ENCODE measurements at places on chromosomes 4 and X.

- DNase-seq = peak; percentile 57
Observed at GRCh38 chr4:5460106-5460801, 248.1 kb downstream of the EVC2 start.

GRCh38 chr4:41586675-41587225, 48.8 kb downstream of the LIMCH1 start:
- DNase-seq = no peak

GRCh38 chrX:43682726-43683125, 26.6 kb downstream of the MAOA start:
- no peak for DNase-seq

- no peak for DNase-seq
Observed at GRCh38 chr4:158914218-158914617, 145.4 kb downstream of the FNIP2 start.

DNA sequence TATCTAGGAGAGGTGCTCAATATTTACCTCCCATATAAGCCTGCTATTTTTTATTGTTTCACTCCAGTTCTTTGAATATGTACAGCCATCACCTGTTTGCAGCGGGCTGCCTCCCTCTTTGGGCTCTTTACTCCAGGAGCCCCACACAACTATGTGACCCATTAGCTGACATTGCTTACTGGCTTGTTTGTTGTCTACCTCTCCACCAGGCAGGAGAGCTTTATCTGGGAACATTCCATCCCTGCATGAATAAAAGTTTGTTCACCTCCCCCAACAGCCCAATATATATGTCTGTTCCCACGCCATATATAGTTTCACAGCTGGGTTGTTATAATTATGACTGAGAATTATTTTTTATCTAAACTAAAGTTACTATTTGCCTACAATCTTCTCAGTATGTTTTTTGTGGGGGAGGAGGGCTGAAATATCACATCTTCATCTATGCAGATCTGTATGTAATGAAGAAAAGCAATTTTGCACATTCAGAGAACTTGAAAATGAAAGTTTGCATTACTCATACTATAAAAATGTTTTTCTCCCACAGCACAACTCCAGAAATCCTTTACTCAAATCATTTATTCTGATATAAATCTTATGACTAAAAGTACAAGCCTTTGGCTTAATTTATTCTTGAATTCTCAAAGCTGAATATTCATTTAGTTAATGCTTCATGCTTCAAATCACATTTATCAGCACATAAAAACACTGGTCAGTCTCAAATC, 61.2 kb upstream of the DAPP1 start:
- DNase-seq = no peak

GRCh38 chr4:138348055-138348454, 105.9 kb upstream of the SLC7A11 start:
- DNase-seq = no peak

DNA sequence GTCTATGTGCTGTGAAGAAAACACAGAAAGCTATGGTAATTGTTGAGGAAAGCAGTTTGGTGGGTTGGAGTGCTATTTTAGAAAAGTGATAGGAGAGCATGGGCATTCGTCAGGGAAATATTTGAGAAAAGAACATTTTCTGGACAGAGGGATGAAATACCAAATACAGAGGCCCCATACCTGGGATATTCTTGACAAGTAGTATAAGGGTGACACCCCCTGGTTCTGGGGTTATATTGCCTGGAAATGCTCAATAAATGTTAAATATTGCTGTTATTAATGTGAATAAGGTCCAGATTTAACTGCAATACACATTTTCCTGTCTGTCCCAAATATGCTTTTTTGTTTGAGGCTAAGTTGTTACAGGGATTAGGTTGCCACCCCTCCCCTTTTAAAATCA, 42.9 kb downstream of the WWC2 start:
- DNase-seq = no peak

- DNase-seq = no peak
Observed at GRCh38 chr4:52645300-52645699, 13.8 kb downstream of the USP46 start.

- DNase-seq = no peak
Observed at GRCh38 chr4:16692961-16693506, 205.4 kb downstream of the LDB2 start.

- peak; percentile 80 for DNase-seq
Observed at GRCh38 chr4:152536545-152537182, 772 bp upstream of the FBXW7 start.

GRCh38 chr4:42371305-42372252, 25.7 kb upstream of the SHISA3 start:
- DNase-seq = peak; percentile 59

DNA sequence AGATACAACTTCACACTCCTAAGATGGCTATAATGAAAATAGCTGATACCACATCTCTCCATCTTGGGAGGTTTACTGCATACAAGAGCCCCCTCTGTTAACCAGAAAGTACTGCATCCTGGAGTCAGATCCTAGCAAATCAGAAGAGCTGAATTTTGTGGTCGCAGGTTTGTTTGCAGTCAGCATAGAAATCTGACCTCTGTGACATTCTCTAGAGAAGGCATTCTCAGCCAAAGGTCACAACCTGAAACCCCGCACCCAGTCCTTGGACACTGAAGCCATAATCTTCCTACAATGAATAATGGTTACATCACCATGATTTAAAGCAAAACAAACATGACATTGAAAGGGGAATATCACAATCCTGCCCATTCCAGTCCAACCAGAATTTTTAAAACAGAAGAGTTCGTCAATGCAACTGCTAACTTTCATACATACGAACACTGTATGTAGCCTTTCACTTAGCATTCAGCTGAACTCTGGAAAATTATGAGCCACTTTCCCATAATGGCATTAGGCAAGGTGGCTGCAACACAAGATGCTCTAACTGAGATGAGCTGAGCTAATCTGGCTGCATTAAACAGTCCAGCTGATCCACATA, 17.6 kb downstream of the HS6ST2 start:
- no peak for DNase-seq

GRCh38 chrX:123884809-123885408, 25.1 kb downstream of the XIAP start:
- peak; percentile 74 for DNase-seq

DNA sequence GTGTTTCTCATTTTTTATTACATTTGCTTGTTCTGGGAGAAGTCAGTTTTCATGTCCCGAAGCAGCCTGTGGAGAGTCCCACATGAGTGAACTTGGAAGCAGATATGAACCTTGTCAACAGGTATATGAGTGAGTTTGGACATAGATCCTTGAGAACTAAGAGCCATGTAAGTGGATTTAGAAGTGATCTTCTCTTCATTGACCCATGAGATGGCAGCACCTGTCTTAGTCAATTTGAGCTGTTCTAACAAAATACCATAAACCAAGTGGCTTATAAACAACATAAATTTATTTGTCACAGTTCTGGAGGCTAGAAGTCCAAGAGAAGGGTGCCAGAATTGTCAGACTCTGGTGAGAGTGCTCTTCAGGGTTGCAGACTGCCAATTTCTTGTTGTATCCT, 1043.8 kb downstream of the ADGRL3 start:
- DNase-seq = no peak

DNA sequence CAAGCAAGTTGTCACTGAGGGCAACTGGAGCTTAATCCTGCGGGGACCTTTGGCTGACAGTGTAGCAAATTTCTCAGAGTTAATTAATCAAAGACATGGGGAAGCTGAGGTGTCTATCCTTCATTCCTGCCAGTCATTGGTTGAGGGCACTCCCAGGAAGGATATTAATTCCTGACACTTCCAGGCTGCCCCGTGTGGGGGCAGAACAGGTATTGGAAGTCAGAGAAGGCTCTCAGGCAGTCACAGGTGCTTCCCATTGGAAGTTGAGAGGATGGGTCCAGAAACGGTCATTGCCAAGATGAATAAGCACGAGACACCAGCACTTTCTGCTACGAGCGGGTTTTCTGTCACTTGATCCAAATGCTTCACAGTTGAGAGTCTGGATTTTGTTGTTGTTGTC, 29.1 kb upstream of the CD38 start:
- DNase-seq = no peak

- no peak for DNase-seq
Observed at GRCh38 chr4:109207061-109207460, 95.4 kb downstream of the COL25A1 start.

DNA sequence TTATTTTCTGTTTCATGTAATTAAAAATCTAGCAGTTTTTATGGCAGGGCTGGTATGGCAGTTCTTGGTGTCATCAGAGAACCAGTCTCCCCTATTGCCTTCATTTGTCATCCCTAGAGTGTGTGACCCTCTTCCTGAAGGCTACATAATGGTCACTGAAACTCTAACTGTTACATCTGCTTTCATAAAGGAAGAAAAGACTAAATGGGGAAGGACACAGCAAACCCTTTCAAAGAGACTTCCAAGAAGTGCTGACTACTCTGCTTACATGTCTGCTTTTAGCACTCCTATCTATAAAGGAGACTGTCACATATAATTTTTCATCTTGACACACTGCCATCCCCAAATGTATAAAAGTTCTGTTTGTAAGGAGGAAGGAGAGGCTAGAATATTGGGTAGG, 105.9 kb upstream of the DIAPH2 start:
- DNase-seq = no peak

- no peak for DNase-seq
Observed at GRCh38 chrX:17654116-17654515, 83.2 kb upstream of the SCML1 start.

DNA sequence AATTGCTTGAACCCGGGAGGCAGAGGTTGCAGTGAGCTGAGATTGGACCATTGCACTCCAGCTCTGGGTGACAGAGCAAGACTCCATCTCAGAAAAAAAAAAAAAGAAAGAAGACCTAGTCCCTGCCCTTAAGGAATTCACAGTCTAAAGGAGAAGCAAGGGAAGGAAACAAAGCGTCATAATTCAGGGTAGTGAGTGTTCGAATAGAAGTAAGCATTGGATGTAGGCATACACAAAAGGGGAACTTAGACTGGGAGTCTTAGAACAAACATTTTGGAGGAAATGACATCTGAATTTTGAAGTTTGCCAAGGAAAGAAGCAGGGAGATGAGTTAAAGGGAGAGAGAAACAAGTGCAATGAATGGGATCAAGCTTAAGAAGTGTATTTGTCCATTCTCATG, 32.4 kb downstream of the PPM1K start:
- no peak for DNase-seq

DNA sequence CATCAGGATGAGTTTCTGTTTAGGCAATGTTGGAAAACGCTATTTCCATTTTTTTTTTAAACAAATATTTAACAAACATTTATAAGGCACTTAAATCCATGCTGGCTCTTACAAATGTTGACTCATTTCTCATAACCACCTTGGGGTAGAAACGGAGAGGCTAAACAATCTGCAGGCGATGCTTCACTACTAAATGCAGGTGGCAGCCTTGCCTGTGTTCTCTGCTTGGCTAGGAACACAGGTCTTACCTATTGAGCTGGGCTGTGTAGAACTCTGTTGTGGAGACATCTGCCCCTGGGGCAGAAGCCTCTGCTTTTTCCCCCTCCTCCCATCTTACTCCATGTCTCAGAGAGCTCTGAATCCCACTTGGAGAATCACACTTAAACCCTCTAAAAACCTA, 1.4 kb upstream of the CXCL1 start:
- DNase-seq = no peak

- no peak for DNase-seq
Observed at GRCh38 chr4:17630228-17630627, 15.8 kb downstream of the MED28 start.

All from hematopoietic multipotent progenitor cell treated with erythropoietin and hydrocortisone succinate and interleukin-3 and kit ligand, for 6 days (in vitro differentiated cells).